ENCODE measurements at places on chromosomes 1 and 21. TPM values are rescaled to one million over a fixed set of nuclear protein-coding genes. Genes with fewer than 3 reads are reported as not detected.

Gene CFHR4
- not detected for total RNA-seq

Gene ZCCHC17
- 32.2 TPM for total RNA-seq

Gene TIPRL
- total RNA-seq, result 32.9 TPM

- no peak for DNase-seq
These were observed 41.7 kb upstream of the ECE1 start for GRCh38 chr1:21331752-21332478.

GRCh38 chr1:173496757-173497320 lies 19.7 kb downstream of the PRDX6 start:
- no peak for DNase-seq

Gene GNAT2
- total RNA-seq, result not detected

- DNase-seq, result no peak
These were observed 189.1 kb downstream of the FMN2 start for GRCh38 chr1:240280560-240281322.

DNA sequence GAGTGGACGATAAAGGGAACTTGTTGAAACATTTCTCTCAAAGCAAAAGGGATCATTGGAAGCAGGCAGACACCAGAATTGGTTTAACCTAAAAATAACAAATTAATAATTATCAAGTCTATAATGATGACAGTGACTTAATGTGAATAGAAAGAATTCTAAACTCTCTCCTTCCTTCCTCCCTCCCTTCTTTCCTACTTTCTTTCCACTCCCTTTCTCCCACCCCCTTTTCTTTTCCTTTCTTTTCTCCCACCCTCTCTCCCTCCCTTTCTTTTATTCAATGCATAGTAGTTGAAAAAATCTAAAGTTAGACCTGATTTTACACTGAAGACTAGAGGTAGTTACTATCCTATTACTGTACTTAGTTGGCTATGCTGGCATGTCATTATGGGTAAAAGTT lies 55.7 kb downstream of the PTPRC start:
- DNase-seq, result no peak

Gene RHD
- not detected for total RNA-seq

- DNase-seq, result peak; percentile 74
These were observed 12.5 kb downstream of the TRMT1L start for GRCh38 chr1:185144233-185144632.

GRCh38 chr1:175070818-175071217 lies 3.2 kb downstream of the TNN start:
- DNase-seq, result no peak

- DNase-seq, result no peak
These were observed 4.2 kb downstream of the SDC3 start for GRCh38 chr1:30904191-30904961.

Gene GJA4
- not detected for total RNA-seq

DNA sequence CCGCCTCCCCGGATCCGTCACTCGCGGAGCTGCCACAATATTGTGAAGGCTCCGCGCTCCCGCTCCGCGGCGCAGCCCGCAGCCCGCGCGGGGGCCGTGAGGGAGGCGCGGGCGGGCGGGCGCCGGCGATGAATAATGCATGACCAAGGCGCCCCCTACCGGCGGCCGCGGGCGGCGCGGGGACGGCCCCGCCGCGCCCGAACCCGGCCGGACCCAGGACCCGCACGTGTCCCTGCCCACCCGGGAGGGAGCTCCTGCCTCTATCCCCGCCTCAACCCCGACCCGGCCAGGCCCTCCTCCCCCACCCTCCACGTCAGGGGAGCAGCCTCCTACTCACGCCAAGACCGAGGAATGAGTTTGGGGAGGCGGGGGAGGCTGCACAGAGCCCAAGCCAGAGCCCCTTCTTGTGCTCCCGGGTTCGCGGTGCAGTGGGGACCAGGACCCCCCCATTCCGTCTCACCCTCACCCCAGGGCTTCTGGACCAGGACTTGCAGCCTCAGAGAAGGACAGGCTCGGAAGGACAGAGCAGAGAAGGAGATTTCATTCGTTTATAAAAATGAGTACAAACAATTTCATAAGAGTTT lies 70.8 kb upstream of the CASZ1 start:
- DNase-seq, result peak; percentile 83

GRCh38 chr1:232600424-232601258 lies 29.3 kb downstream of the SIPA1L2 start:
- no peak for DNase-seq

Gene VSIG8
- not detected for total RNA-seq

DNA sequence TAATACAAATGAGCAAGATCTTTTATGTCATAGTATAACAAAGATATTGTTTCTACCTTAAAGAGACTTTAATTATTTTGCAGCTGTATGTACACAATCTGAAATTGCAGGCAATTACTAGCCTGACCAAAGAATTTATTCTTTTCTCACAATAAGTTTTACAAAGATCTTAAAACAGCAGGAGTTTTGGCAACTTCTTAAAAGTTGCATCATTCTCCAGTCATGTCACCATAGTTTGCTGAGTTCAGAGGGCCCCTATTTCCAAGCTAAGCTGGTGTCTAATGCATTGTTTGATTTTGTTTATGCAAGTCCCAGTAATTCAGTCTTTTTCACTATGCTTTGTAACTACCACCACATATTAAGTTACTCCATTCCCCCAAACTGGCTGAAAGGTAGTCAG lies 114.8 kb downstream of the DNAH14 start:
- DNase-seq, result peak; percentile 33

- DNase-seq, result no peak
These were observed 21.6 kb upstream of the C1orf159 start for GRCh38 chr1:1137256-1138045.

Gene OR10Z1
- not detected for total RNA-seq

DNA sequence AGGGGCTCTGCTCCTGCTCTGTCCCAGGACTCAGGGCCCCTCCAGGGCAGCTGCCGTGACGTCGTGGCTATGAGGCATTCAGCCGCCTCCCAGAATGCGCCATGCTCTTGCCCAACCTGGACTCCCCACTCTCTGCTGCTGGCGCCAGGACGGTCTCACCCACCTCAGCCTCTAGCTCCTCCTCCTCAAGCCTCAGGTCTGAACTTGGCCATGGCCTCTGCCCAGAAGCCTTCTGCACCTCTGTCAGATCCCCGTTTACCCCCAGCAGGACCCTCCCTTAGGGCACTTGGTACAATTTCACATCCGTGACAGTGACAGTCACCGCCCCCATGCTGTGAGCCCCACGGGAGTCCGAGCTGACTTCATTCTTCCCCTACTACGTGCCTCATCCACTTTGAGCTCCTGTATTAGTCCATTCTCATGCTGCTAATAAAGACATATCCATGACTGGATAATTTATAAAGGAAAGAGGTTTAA lies 4.9 kb downstream of the CSTB start:
- DNase-seq, result no peak

Gene DOP1B
- 12.3 TPM for total RNA-seq

DNA sequence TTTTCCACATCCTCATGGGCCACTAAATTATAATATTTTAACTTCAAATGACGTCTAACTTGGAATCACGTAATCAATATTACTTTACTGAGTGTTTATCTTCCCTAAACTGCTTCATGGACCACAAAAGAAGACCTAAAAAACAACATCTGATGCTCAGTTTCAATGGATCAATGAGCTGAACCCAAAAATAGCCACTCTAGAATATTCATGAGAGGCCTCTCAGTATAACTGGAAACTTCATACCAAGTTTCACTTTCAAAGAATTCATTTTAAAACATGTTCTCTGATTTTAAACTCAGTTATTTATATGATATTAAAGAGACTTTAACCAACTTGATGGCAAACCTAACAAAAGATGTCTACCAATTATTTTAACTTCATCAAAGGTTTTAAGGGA lies 23.7 kb upstream of the TIAM1 start:
- DNase-seq, result no peak

GRCh38 chr1:247358920-247359319 lies 27.3 kb upstream of the ZNF496 start:
- DNase-seq, result peak; percentile 24

- peak; percentile 32 for DNase-seq
These were observed 206.8 kb downstream of the ZNF326 start for GRCh38 chr1:90201467-90202358.

Gene FYB2
- not detected for total RNA-seq

DNA sequence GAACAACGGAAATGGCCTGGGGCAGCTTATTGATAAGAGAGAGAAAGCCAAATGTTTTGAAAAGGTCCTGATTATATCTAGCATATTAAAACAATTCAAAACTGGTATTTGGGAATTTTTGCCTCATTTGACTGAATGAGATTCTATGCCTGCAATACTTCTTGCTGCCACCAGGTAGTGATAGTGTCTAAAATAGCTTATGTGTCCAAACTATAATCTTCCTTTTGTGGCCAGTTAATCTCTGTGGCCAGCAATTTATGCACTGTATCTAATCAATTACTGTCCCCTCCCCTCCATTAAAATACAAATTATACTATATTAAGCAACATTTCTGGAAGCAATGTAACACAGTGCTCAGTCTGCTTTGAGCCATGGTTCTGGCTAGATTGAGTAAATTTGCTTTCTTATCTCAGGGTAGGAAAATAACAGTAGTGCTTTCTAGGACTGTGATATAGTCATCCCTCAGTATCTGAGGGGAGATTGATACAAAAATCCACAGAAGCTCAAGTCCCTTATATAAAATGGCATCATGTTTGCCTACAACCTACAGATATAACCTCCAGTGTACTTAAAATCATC lies 91.8 kb downstream of the FOXD2 start:
- no peak for DNase-seq

Gene LIN28A
- total RNA-seq, result not detected

GRCh38 chr1:199512037-199512710 lies 515.3 kb upstream of the NR5A2 start:
- DNase-seq, result no peak

DNA sequence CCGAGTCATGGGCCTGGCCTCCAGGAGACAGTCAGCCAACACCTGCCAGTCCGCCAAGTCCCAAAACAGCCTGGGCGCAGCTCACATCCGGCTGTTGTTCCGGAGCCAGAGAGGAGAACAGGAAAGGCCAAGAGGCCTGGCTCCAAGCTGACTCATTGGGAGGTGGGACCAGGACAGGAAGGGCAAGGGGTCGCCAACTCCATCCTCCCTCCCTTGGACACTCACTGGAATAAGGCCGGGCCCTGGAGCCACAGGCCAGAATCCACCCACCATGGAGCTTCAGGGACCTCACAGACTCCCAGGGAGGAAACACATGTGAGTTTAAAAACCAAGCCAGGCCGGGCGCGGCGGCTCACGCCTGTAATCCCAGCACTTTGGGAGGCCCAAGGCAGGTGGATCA lies 25.1 kb upstream of the CLIC4 start:
- DNase-seq, result peak; percentile 91

GRCh38 chr1:223230161-223230881 lies 87.3 kb upstream of the TLR5 start:
- DNase-seq, result peak; percentile 91
